ENCODE measurements at places on chromosomes 2 and 18.

- no peak for DNase-seq
Observed at GRCh38 chr2:39875182-39875913, 96.3 kb upstream of the THUMPD2 start.

DNA sequence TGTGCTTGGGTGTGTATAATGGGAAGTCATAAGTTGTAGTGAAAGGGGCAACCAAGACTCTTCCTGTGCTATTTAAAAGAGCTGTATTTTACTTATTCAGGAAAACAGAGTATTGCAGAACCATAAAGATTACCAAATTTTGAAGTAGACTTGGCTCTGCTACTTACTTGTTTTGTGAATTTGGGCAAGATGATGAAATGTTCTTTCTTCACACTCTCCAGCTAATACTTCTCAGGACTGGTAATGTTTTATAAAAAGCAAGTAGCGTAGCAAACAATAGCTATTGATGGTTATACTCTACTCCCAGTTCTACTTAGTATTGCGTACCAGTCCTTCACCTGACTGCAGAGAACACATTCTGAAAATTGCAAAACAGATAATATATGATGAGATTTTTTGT lies 374.1 kb downstream of the ARHGAP15 start:
- no peak for DNase-seq

DNA sequence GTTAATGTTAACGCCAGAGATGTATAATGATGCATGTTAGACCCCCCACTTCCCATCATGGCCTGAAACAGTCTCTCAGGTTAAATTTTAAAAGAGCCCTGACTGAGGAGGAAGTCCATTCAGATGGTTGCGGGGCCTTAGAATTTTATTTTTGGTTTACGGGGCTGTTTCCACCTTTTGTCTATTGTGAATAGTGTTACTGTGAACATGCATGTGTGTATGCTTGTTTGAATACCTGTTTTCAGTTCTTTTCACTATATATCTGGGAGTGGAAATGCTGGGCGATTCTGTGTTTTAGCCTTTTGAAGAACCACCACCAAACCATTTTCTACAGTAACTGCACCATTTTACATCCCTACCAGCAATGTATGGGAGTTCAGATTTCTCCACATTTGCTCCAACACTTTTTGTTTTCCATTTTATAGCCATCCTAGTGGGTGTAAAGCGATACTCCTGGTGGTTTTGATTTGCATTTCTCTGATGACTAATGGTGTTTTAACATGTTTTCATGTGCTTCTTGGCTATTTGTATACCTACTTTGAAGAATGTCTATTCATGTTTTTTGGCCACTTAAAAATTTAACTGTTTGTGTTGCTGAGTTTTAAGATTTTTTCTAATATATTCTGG lies 133.0 kb downstream of the MYO3B start:
- DNase-seq, result no peak

GRCh38 chr2:154706660-154707059 lies 8.2 kb downstream of the KCNJ3 start:
- no peak for DNase-seq

- DNase-seq, result no peak
Observed at GRCh38 chr18:79554945-79555645, 124.5 kb upstream of the CTDP1 start.

- DNase-seq, result no peak
Observed at GRCh38 chr18:57910817-57911216, 107.7 kb upstream of the ATP8B1 start.

DNA sequence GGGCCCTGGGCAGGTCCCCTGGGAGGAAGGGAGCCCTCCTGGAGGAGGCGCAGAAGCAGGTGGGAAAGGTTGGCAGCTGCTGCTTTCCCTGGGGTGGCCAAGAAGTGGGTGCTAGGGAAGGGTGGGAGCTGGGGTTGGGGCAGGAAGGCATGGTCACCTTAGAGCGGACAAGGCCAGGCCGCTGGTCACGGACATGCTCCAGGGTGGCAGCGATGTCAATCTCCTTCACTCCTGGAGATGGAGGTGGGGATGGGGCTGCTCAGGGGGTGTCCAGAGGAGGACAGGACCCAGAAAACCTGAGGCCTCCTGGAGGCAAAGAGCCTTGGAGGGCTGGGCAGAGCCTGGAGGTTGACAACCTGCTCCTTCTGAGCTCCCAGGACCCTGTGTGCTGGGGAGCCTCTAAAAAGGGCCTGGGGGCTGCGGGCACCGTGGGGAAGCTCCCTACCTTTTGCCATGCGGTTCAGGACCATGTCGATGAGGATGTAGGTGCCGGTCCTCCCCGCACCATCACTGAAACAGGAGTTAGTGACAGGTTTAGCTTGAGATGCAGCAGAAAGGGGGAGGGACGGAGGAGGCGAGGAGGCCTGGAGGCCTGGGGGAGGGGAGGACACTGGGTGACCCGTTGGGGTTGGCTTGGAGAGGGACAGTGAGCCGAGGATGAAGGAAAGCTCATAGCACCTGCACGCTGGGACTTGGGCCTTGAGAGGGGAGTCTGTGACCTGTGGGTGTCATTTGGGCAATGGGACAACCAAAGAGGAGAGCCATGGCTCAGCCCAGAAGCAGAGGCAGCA lies 11.4 kb downstream of the DNAJB2 start:
- DNase-seq, result no peak

DNA sequence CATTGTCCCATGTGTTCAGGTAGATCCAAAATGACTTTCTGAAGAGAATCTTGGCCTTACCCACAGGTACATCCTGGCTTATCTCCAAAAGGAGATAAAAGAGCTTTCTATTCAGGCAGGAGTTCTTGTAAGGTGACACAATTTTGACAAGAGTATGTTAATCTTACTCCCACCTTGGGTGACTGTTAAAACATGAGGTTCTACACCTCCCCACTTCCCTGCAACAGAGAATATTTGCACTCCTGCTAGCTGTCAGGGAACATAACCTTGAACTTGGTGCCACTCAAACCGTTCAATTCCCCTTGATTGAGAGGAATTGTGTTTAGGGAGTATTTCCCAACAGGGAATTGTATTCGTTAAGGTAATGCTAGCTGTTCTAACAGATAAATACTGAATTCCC lies 372.5 kb upstream of the KLHL29 start:
- DNase-seq, result no peak

DNA sequence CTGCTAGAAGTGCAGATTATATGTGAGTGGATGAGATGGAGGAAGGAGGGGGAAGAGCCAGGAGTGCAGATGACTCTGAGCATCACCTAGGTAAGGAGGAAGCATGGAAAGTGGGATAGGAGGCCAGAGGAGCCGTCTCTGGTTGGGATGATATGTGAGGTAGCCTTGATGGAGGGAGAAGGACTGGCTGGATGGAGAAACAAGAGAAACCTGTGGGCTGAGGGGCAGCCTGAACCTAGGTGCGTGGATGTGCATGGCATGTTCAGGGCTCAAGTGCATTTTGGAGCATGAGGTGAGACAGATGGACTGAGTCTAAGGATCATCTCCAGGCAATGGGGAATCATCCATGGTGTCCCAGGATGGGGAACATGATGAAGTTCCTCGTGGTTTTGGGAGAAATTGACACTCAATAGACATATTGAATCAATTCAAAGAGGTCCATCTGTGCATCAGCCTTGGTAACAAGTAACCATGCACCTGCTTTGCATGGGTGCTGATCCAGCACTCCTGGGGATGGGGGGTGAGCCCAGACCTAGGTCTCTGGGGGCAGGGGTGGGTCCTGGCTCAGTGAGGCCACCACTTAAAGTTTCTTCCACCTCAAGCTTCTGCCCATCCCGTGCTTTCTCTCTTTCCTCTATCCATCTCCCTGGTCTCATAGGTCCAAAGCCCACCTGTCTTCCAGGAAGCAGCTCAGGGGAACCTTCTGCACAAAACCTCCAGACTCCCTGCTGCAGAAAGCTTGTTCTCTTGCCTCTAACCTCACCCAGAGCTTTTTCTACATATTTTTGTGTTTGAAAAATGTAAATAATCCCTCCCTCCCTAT lies 19.2 kb downstream of the MYCN start:
- no peak for DNase-seq

GRCh38 chr18:7766346-7766745 lies 199.2 kb downstream of the PTPRM start:
- no peak for DNase-seq

DNA sequence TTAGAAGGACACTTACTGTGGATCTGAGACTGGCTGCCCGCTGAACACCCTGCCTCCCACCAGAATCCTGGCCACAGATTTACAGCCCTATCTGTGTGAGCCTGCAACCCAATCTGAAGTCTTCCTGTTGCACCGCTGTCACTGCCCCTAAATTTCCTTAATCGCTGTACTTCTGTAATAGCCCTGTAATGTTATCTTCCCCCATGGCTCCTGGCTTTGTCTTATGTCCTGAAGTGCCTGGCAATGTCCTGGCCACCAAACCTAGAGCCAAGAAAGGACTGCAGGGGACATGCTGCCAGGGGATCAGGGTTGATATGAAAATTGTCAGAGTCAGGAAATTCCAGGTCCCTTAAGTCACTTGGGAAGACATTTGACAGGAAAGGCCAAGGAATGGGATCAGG lies 52.7 kb downstream of the FHOD3 start:
- no peak for DNase-seq

DNA sequence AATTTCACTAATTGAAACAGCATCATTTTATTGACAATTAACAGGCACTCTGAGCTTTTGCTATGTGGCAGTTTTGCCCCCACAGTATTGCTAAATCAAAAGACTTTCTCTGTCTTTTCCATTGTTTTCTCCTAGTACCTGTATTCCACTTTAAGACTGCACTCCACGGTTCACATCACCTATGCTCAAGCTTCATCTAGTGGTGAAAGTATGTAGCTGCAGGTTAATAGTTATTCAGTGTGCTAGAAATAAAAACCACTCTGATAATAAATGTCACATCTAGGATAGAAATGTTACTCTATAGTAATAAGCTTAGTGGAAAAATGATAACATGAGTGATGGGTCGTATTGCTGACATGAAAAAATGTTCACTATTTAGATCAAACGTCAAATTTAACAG lies 24.6 kb downstream of the ARL6IP6 start:
- no peak for DNase-seq

- DNase-seq, result no peak
Observed at GRCh38 chr2:193693758-193694157, 1499.0 kb upstream of the TMEFF2 start.

- DNase-seq, result no peak
Observed at GRCh38 chr18:48954886-48955819, 4.4 kb upstream of the SMAD7 start.

GRCh38 chr2:141522048-141522447 lies 608.8 kb downstream of the LRP1B start:
- DNase-seq, result no peak

- DNase-seq, result no peak
Observed at GRCh38 chr2:187748958-187749357, 194.7 kb upstream of the TFPI start.

DNA sequence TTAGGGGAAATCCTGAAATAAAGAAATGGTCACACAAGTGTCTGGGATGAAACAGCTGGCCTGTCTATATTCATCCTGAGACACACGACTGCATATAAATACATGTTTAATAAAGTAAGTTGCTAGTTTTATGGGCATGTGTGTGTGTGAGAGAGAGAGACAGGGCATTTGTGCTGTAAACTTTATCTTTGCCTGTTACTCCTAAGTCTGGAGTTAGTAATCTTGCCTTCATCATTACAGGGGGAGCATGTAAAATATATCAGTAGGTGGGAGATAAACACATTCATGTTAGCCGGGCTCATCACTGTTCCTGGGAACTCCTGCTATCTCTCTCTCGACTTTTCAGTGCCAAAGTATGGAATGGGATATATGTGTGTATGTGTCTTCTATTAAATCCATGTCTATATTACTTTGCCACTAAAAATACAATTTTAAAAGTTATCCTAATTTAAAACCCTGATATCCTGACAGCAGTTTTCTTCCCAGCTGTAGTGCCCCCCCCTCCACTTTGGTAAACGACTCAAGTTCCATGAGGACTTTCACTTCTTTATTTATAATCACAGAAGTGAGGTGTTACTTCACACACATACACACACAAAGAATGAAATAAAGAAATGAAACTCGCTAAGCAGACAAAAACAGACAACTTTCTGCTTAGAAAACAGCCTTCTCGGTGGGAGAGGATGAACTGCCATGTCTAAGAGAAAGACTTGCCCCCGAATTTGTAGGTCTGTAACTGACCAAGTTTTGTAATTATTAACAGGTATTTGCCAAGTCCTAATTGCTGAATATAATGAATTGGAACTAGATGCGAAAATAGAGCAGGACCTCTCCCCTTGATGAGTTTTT lies 947 bp downstream of the ZEB2 start:
- no peak for DNase-seq

DNA sequence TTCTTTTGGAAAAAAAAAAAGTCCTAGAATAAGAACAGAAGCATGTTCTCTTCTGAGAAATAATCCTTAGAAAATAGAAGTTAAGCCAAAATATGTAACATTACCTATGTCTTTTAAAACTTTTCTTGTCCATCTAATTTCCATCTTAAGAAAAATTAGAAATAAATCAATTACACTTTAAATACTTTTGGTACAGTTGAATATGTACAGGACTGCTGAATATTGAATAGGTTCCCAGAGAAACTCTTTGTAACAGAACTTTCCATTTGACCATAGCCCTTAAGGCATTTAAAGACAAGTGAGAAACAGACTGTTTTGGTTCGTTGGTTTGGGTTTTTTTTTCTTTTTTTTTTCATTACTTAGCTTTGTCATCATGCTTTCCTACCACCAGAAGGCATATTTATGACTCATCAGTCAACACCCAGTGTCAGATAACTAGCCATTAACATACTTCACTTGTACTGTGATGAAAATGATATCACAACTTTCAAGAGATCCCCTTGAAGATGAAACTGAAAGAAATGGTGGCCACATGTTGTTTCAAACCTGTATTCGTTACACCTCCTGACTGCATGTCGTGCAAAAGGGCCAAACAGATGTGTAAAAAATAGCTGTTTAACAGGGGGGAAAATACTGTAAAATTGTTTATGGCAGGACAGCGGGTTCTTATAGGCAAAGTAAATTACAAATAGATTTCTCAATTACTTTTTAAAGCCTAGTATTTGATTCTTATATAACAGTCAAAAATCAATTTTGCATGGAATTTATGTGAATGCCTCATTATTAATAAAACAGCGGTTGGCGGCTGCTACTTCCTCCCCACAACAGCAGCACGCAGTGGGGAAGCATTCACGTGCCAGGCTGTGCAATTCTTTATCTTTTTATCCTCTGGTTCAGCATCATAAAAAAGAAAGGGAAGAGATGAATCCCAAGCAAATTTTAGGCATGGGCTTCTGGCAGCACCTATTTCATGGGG lies 280.7 kb upstream of the HNRNPA3 start:
- no peak for DNase-seq

GRCh38 chr2:68767996-68768395 lies 33.4 kb downstream of the ARHGAP25 start:
- DNase-seq, result no peak

DNA sequence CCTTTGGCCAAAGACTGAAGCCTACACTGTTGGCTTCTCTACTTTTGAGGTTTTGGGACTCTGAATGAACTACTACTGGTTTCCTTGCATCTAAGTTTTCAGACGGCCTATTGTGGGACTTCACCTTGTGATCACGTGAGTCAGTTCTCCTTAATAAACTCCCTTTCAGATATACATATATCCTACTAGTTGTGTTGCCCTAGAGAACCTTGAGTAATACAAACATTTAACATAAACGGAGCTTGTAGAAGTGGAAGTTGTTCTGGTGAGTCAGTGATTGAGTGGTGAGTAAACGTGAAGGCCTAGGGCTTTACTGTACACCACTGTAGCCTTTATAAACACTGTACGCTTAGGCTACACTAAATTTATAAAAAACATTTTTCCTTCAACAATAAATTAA lies 107.2 kb upstream of the CDH2 start:
- no peak for DNase-seq

GRCh38 chr2:1863386-1863785 lies 119.1 kb upstream of the PXDN start:
- no peak for DNase-seq

Measured in stimulated activated CD8-positive, alpha-beta memory T cell treated with anti-CD3 and anti-CD28 coated beads, Interleukin-15, amount 100 ng/mL, for 24 hours (primary cell).